ENCODE measurements at places on chromosomes 16 and 17.

DNA sequence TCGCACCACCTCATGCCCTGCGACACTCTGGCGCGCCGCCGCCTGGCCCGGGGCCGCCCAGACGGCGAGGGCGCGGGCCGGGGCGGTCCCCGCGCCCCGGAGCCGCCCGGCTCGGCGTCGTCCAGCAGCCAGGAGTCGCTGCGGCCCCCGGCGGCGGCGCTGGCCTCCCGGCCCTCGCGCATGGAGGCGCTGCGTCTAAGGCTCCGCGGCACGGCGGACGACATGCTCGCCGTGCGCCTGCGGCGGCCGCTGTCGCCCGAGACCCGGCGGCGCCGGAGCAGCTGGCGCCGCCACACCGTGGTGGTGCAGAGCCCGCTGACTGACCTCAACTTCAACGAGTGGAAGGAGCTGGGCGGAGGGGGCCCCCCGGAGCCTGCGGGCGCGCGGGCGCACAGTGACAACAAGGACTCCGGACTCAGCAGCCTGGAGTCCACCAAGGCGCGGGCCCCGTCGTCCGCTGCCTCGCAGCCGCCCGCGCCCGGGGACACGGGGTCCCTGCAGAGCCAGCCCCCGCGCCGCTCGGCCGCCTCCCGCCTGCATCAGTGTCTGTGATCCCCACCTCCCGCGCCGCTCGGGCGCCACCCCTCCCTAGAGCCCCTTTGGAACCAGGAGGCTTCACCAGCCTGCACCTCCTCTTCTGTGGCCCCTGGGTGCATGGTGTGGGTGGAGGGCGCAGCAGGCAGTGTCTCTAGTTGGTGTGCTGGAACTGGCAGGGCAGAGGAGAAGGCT, 82.3 kb downstream of the ARHGAP23 start:
- DNase-seq = no peak

DNA sequence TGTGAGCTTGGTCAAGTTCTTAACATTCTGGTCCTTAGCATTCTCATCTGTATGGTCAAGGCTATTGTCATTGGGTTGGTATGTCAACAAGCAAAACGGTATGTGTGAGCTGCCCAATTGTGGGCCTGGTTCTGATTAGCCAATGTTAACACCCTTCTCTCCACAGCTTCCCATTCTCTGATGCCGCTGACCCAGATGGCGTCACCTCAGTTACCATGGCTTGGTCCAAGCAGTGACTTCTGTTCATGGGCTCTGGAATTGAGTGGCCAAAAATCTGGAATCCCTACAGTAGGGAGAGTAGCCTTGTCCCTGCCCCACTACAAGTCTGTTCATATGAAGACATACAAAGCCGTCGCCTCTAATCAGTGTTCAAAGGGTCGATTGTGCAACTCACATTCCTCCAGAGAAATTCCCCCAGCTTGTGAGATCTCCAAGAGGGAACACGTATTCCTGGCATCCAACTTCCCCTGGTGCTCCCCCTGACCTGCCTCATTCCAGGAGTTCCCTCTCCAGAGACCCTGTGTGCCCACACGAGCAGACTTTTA, 15.8 kb downstream of the TMEM98 start:
- no peak for DNase-seq

- DNase-seq = no peak
These were observed 151.5 kb upstream of the TOM1L1 start for GRCh38 chr17:54749157-54749556.

- no peak for DNase-seq
These were observed 23.9 kb upstream of the CCL1 start for GRCh38 chr17:34386697-34387550.

Data from stimulated activated CD4-positive, alpha-beta T cell treated with anti-CD3 and anti-CD28 coated beads, TNF-alpha, amount 100 ng/mL, for 4 hours (primary cell).